ENCODE measurements at places on chromosomes 1 and 21.

- no peak for DNase-seq
Observed at GRCh38 chr1:115144176-115144575, 54.9 kb upstream of the TSPAN2 start.

- DNase-seq: no peak
Observed at GRCh38 chr21:41379901-41380300, 18.1 kb downstream of the MX2 start.

- DNase-seq: no peak
Observed at GRCh38 chr1:25168193-25169071, 63.9 kb downstream of the SYF2 start.

GRCh38 chr21:43910460-43910859 lies 45.4 kb downstream of the AGPAT3 start:
- no peak for DNase-seq

GRCh38 chr1:16067933-16068332 lies 5.5 kb downstream of the FAM131C start:
- no peak for DNase-seq

DNA sequence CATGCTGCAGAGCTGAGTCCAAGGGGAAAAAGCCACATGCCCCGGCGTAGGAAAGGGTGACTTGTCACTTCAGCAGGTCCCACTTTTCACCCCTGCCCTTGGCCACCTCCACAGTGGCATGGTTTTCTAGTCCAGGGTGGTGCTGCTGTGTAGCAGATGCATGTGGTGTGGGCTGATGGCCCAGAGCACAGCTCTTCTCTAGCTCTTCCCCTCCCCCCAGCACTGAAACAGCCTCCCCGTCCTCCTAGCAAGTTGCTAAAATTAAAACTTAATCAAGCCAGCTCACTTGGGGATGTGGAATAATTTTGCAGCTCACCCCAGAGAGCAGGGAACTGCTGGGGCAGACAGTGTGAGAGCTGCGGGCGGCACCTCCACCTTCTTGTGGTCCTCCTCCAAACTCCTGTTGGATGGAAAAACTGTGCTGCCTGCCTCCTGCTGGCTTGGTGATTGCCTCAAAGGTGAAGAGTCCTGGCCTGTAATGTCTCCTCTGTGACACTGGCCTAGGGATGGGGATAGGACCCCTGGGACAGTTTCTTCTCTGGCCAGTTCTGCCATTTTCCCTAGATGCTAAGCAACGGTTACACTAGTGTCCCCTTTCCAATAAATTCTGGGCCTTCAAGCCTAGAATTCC lies 91.6 kb downstream of the RNF220 start:
- DNase-seq: no peak

DNA sequence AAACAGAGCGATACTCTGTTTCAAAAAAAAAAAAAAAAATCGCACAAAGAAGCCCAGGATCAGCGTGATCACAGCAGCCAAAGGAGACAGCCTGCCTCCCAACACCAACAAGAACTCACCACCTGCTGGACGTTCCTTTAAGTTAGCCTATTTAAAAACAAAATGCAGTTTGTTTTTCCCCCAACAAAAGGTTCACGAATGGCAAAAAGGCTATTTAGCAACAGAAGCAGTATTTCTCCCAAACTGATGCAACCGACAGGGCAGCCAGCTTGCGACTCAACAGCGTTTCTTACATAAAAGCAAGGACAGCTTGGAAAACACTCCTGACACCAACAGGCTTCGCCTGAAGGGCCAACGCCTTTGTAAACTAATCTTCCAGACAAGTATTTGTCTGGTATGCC lies 6.8 kb downstream of the SSU72 start:
- DNase-seq: no peak

- no peak for DNase-seq
Observed at GRCh38 chr1:154213274-154213673, 7.1 kb upstream of the CFAP141 start.

GRCh38 chr21:38228115-38228514 lies 28.7 kb upstream of the KCNJ15 start:
- no peak for DNase-seq

- DNase-seq: no peak
Observed at GRCh38 chr1:82934074-82934473, 1064.9 kb downstream of the TTLL7 start.

DNA sequence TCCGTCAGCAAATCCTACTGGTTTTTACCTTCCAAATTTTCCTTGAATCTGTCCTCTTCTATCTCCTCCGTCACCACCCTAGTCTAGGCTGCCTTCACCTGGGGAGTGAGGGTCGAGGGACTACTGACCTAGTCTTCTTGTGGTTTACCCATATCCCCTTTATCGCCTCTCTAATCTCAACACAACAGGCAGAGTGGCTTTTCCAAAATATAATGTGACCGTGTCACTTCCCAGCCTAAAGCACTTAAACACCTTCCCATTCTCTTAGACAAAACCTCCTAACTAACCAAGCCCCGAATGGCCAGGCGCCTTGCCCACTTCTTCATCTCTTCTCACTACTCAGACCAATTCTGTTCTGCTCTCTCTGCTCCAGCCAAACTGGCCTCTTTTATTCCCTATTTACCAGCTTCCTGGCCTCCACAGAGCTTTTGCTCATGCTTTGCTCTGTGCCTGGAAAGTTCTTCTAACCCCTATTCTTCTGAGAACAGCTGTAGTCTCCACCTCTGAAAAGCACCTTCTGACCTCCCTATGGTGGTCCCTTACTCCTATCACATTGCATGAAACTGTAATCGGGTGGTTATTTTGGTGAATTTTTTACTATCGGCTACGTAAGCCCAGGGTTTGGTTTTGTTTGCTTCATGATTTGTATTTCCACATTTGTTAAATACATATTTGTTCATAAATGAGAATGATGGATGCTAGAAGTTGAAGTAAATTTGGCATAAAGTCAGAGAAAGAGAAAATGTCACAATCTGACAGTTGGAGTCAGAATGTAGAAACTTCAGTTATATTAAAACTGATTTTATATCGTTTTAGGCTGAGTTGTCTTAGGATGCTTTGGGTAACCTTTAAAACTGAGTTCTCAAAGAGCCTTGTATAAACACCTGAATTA lies 1.2 kb upstream of the NBPF1 start:
- no peak for DNase-seq

DNA sequence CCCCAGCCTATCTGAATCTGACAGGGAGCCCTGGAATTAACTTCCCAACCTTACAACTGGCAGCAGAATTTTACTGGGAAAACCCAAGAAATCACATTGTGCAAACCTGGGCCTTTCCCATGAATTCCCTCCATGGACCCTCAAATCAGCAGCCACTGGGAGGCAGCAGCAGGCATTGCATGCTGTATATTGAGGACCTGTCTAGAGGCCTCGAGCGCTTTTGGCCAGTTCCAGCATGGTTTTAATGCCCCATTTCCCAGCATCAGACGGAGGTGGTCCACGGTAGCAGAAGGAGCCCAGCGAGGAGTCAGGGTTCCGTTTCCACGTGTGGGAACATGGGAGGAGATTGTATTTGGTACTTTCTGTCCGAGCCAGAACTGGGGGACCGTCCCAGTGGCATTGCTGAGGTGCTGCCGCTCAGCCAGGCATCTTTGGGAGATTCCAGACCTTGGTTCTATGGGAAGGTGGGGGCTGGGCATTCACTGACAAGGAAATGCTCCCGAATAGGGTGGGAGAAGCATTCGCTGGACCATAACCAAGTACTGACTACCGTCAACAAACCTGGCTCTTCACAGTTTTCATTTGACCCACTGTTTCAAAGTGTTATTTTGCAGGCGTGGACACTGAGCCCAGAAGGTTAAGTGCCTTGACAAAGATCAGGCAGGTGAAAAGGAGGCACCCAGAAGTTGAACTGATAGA lies 15.9 kb downstream of the BMP8A start:
- no peak for DNase-seq

GRCh38 chr1:75785983-75786853 lies at the start of gene RABGGTB:
Gene RABGGTB, plus strand, starts transcription at chr1:75786256. Its CDS starts 16 bp downstream, at chr1:75786272.
- DNase-seq: peak; percentile 80

DNA sequence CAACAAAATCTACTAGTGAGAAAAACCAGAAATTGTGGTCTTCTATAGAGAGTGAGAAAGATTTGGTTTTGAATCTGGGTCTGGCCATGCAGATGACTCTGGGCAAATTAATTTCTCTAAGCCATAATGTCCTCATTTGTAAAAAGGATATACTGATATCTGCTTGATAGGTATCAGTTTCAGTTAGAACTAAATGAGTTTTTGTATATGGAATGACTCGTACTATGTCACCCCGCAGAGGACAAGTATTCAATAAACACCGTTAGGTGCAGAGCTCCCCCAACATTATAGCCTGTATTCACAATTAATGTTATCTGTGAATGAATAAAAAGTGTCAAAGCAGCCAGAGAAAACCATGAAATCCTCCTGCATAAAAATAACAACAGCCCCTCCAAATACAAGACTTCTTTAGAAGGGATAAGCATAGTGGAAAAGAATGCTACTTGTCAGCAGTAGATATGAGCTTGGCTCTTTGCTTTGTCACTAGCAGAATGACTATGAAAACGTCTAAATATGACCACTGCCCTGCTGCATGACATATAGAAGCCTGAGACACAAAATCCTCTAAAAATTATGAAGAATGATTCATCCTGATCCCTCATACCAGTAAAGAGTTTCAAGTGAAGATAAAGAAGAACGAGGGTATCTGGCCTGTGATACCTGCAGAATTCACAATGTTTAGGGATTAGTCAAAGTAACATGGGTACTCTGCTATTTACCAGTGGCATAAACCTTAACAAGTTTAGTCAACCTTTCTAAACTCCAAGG lies 17.8 kb downstream of the SCAF4 start:
- DNase-seq: no peak

GRCh38 chr21:37665230-37666024 lies 250.8 kb downstream of the KCNJ6 start:
- DNase-seq: no peak

DNA sequence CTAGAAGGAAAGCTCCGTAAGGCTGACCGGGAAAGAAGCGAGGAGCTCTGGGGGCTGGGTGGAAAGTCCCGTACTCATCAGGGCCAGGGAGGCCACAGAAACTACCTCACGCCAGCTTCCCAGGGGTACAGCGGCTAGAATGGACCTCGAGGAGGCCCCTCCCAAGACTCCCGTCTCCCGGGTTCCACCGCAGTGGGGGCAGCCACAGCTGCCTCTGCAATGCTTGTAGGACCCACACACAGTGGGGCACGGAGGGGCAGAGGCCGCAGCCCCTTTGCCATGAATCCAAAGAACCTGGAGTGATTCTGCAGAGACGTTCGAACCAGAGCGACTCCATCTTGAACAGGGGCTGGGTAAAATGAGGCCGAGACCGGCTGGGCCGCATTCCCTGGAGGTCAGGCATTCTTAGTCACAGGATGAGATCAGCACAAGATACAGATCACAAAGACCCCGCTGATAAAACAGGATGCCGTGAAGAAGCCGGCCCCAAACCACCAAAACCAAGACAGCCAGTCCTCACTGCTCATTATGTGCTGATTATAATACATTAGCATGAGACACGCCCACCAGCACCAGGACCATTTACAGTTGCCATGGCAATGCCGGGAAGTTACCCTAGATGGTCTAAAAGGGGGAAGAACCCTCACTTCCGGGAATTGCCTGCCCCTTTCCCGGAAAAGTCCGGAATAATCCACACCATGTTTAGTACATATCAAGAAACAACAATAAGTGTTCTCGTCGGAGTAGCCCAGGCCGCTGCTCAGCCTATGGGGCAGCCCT lies 1.6 kb upstream of the ANKRD65 start:
- DNase-seq: no peak

- no peak for DNase-seq
Observed at GRCh38 chr1:29525941-29526340, 289.6 kb downstream of the PTPRU start.

DNA sequence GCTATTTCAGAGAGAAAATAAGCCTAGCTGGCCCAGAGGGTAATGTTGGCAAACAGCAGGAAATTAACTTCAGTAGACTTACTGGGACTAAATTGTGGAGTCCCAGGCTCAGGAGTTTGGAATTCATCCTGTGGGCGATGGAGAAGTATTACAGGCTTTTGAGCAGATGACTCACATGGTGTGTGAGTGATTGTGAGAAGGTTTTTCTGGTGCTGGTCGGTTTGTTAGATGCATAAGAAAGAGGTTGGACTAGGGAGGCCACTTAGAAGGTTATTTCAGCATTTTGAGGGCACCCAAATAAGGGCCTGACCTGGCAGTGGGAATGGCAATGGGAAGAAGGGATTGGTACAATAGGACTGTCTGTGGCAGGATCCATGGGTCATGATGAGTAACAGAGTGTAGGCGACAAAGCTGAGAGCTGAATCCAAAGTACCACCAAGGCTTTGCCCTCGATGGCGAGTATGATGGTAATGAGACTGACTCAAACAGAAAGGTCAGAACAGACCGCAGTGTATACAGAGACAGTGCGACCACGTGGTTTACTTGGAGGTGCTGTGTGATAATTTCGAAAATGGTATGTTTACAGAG lies 69.2 kb upstream of the KIF26B start:
- no peak for DNase-seq

All from activated CD8-positive, alpha-beta memory T cell treated with anti-CD3 and anti-CD28 coated beads for 48 hours (primary cell).